ENCODE measurements at places on chromosomes 11 and 22.

GRCh38 chr11:92206441-92206840, 18.2 kb upstream of the FAT3 start:
- no peak for DNase-seq

DNA sequence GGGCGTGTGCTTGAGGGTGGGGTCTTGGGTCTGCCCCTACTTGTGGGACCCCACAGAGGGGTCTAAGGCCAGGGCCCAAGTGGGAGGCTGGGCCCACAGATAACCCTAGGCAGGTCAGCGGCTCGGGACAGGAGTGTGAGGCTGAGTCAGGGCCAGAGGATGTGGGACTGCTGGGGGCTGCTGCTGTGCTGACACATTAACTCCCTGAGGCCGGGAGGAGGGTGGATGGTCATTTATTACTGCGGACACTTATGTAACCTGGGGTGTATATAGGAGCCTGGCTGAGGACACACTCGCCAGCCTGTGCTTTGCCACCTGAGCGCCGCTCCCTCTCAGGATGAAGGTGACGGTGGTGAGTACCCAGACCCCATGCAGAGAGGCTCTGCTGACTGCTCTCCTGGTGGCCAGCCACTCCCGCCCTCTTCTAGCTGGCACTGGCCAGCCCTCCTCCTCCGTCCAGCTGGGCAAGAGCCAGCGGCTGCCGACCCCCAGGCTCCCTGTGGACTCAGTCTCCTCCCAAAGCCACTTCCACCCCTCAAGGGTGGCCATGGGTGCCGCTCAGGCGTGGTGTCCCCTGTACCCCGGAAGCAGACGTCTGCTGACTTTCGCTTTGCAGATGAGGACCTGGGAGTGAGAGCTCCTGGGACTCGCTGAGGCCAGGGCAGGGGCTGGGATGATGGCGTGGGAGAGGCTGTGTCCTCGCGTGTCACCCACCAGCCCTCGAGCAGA, at the start of gene MIOX:
MIOX (plus strand) TSS at position 299 of the 729 bp plus-strand sequence; CDS start at position 338, 39 bp downstream.
- no peak for DNase-seq

GRCh38 chr22:36135306-36135980, 25.1 kb downstream of the APOL3 start:
- DNase-seq = no peak

GRCh38 chr11:726278-727220, 20.5 kb downstream of the EPS8L2 start:
- no peak for DNase-seq

DNA sequence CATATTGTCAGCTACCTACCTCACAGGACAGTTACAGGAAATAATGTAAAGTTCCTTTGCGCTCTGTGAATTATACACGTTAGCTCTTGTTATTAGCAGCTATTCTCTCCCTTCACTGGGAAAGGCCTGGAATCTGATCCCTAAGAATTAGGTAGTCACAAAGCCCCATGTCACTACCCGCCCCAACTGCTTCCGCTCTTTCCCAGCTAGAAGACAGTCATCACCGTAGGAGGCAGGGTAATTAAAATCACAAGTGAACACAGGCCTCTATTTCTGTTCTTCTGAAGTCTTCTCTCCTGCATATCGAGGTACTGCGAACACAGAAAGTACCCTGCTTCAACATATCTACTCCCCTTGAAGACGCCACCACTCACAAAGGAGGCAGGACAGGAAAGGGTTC, 12.6 kb upstream of the AHNAK start:
- no peak for DNase-seq

- DNase-seq = no peak
Observed at GRCh38 chr11:69293819-69294505, at the start of gene MYEOV. TSS of gene MYEOV (plus strand) at chr11:69294155. CDS start at chr11:69295355, 1,200 bp downstream.

DNA sequence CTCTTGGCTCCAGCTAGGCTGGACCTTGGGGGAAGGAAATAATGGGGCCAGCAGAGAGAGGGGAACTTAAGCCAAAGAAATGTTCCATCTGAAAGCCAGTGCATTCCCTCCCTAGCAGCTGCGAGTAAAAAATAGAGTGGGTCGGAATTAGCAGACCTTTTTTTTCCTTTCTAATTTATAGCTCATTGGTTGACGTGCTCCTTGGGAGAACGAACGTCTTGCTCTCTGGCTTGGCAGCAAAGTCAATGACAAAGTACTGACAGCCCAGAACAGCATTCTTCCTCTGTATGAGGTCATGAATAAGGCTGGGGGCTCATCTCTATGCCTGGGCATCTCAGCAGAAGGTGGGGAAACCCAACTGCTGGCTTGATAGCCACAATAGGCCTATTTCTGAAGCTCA, 65.0 kb downstream of the SEZ6L start:
- no peak for DNase-seq

- no peak for DNase-seq
Observed at GRCh38 chr11:121291896-121292494, 576 bp upstream of the SC5D start.

- no peak for DNase-seq
Observed at GRCh38 chr22:26903030-26903856, 245.9 kb downstream of the MIAT start.

- DNase-seq = no peak
Observed at GRCh38 chr11:121576531-121576930, 123.8 kb upstream of the SORL1-AS1 start.

GRCh38 chr22:32518381-32518780, 43.8 kb downstream of the FBXO7 start:
- DNase-seq = no peak

DNA sequence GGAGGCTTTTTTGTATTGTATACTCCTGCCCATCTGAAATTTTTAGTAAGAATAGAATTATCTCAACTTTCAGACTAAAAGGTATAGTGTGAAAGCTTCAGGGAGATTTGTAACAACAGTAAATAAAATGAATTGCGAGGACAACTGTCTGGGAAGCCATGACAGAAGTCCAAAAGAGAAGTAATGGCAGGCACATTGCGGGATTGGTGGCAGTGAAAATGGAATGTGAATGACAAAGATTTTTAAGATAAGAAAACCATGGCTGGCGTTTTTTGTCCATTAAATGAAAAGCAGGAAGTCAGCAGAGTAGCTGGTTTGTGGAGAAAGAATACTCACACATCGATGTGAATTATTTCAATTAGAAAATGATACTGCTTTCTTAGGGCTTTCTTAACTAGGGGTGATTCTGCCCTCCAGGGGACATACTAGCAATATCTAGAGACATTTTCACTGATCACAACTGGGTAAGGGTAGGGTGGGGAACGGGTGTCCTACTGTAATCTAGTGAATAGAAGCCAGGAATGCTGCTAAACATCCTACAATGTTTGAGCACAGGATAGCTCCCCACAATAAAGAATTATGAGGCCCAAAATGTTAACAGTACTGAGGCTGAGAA, 1.6 kb downstream of the NPAT start:
- DNase-seq = no peak

DNA sequence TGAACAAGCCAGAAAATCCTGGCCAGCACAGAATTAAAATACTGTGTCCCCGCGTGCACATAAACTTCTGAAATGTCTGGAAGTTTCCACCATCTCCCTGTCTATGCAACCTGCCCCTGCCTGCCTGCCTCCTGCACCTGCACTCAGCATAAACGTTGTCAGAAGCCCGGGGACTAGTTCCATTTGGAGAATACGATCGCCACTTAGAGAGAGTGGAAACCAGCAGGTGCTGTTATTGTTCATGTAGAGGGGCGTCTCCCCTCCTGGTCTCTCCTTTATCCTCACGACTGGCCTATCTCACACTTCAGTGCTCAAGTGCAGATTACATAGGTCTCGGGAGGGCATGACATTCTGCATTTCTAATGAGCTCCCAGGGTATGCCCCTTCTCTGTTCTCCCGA, 35.6 kb downstream of the MPPED1 start:
- DNase-seq = no peak

- DNase-seq = no peak
Observed at GRCh38 chr11:3964056-3964455, 108.6 kb downstream of the STIM1 start.

DNA sequence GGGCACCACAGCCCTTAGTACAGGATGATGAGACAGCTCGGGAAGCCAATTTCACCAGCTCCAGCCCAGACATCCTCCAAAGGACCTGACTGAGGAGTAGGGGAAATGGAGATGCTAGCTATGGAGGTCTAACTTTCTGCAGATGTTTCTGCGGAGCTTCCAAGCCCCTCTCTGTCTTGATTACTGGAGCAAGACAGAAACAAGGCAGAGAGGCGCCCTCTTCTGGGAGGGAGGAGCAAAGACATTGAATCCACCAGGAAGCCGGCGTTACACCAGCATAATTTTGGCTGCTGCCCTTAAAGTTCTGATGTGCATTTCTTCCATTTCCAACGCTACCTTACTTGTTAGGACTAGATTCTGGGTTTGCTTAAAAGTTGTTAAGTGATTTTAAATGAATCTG, 107.3 kb upstream of the HSD17B12 start:
- no peak for DNase-seq

GRCh38 chr11:116256215-116256614, 516.6 kb downstream of the BUD13 start:
- no peak for DNase-seq

GRCh38 chr11:122240638-122241037, 124.6 kb upstream of the BLID start:
- no peak for DNase-seq

DNA sequence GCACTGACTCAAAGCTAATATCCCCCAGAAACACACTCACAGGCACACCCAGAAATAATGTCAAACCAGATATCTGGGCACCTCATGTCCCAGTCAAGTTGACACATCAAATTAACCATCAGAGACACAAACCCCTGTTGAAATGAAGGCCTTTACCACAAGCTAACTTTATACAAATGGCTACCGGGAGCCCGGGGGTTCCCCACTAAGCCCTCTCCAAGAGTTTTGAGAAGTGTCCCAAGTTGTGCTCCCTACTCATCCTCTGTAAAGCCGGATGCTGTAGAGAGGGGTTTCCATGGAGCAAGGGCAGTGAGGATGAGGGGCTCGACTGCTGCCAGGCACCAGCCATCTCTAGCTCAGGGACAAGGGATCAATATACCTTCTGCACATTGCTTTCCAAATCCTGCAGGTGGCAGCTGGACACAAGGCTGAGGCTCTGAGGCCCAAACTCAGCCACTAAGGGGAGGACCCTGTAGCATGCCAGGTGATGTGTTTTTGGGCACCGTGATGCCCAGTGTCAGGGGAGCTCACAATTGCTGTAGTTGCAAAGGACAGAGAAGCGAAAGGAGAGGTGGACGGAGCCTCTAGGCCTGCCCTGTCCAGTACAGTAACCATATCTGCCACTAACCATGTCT, 145.7 kb downstream of the TTC17 start:
- DNase-seq = no peak

GRCh38 chr11:103892603-103893002, 143.8 kb upstream of the DDI1 start:
- DNase-seq = no peak

DNA sequence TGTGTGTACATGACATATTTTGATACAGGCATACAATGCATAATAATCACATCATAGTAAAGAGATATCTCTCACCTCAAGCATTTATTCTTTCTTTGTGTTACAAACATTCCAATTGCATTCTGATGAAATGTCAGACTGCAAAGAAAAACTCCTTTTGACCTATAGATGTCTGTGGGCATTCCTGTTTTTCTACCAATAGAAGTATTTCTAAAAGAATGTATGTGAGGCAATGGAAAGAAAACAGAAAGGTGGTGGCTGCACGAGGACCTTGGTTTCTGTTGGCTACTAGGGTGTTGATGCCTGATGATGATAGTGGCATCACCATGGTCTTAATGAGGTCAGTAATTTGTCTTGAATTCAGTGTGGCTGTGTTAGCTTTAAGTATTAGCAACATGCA, 137.0 kb upstream of the ANO3 start:
- DNase-seq = no peak

- no peak for DNase-seq
Observed at GRCh38 chr11:83033972-83034672, 37.6 kb downstream of the RAB30 start.

DNA sequence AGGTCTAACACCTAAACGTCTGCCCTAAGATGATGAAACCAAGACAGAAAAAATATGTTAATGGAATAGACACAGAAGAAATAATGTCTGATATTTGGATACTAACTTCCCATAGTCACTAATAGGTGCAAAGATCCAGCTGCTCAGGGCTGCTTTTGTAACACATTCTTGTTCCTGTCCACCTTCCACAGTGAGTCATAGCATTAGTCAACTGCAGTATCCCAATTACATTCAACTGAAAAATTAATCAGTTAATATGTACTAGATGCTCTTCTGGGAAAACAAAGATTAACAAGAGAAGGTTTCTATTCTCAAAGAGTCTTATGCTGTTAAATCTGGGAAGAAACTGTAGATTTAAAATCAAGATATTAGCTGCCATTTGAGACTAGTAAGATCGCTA, 47.6 kb downstream of the HEPHL1 start:
- DNase-seq = no peak

DNA sequence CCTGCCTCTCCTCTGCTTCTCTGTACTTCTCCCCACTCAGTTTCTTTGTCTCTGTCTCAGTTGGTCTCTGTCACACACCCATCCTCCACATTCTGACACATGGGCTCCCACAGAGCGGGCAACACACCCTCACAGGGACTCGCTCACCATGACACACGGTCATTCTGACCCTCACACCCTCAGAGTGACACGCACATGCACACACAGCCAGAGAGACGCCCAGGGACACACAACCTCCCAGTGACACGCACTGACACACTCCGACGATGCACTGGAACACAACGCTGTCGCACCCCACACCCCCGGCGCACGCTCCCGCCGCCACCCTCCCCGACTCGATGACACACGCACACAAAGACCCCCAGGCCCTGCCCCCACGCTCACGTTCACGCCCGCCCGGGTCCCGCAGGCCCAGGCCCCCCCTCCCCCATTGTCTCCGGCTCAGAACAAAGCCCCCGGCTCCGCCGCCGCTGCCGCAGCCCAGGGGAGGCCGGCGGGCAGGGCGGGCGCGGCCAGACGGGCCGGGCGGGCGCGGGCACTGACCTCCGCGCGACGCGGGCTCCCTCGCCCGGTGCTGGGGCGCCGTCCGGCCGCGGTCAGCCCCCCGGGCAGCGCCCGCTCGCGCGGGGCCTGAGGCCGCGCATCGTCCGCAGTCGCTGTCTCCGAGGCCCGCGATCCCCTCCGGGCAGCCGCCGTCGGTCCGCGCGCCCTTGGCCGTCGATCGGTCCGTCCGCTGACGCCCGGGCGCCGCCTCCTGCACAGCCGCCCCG, 404 bp downstream of the DCHS1 start:
- no peak for DNase-seq

Data from SIG-M5 (cell line).